ENCODE measurements at places on chromosomes 6 and 20.

DNA sequence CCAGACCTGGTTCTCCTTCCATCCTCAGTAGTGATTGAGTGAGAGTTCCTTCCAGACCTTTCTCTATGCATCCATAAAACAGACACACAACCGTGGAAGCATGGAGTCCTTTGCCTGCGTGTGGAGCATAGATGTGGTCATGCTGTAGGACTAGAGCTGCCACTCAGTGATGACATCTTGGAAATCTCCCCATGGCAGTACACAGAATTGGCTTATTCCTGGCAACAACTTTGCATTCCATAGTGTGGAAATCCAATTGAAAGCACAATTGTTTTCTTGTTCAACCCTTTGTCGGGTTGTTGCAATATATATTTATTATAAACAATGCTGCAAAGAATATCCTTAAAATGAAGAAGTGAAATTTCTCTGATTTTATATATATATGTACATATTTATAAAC lies 547.8 kb downstream of the CDH26 start:
- DNase-seq = no peak

GRCh38 chr6:130368576-130368975 lies 2.8 kb downstream of the TMEM200A start:
- DNase-seq = no peak

- DNase-seq = no peak
Measured at GRCh38 chr20:11260611-11261010, 586.8 kb upstream of the JAG1 start.

DNA sequence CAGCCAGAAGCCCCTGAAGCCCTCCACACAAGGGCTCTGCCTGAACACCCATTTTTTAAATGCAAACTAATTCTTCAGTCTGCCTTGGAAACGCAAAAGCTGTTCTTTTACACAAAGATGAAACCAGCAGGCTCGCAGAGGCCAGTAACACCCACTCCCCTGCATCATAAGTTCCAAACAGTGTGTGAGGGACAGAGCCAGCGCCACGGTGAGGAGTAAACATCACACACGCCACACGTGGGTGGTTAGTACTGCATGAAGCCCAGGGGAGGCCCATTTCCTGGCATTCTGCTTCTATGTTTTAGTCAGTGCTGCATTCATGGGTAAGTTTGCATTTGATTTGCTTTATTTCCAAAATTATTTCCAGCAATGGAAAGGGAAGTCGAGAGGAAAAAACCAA lies 217.7 kb upstream of the RIN2 start:
- no peak for DNase-seq

DNA sequence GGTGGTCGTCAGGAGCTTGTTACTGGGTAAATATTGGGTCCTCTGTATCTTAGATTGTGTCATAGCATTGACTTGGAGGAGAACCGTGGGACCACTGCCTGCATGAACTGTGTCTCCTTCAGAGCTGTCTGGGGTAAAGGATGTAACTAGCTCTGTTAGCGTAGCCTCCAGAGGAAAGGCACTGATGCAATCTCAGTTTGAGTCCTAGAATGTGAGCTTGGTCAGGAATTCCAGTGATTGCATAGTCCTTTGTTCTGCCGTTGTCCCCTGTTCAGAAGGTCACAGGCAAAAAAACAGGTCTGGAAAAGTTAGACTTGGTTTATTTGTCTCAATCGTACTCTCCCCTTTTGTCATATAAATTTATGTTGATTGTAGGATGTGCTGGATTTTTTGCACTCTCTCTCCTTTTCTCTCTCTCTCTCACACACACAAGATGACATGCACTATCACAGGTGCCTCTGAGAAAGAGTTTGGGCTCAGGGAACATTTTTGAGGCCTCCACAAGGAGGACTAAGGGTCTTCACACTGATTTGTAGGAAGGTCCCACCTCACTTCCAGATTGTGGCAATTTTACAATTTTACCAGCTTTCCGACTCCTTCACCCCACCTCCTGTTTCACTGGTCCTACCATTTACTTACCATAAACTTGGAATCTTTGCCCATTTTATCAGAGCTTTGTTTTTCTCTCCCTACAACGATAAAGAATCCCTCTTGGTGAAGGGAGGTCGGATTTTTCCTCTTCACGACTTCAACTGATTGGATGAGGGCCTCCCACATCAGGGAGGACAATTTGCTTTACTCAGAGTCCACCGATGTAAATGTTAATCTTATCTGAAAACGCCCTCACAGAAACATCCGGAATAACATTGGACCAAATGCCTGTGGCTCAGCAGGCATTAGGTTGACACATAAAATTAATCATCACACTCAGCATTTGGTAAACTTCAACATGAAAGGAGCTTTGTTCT lies 7.0 kb upstream of the DACT2 start:
- DNase-seq = peak; percentile 83

GRCh38 chr6:3712827-3713665 lies 38.5 kb downstream of the PXDC1 start:
- no peak for DNase-seq

DNA sequence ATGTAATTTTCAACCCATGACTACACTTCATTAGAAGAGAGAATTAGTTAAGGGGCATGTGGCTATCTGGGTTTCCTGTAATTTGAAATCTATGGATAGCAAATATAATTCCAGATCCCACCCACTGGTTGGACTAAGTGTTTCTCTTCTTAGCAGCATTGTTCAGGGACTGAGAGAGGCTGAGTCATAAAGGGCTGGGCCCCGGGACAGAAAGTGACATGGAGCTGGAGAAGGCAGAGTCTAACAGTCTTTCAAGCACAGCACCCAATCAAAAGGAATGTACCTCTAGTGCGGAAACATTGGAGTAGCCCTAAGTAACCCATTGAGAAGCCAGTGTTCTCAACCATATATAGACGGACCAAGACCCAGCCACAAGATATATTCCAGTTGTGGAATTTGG lies 363.9 kb downstream of the DHX35 start:
- no peak for DNase-seq

DNA sequence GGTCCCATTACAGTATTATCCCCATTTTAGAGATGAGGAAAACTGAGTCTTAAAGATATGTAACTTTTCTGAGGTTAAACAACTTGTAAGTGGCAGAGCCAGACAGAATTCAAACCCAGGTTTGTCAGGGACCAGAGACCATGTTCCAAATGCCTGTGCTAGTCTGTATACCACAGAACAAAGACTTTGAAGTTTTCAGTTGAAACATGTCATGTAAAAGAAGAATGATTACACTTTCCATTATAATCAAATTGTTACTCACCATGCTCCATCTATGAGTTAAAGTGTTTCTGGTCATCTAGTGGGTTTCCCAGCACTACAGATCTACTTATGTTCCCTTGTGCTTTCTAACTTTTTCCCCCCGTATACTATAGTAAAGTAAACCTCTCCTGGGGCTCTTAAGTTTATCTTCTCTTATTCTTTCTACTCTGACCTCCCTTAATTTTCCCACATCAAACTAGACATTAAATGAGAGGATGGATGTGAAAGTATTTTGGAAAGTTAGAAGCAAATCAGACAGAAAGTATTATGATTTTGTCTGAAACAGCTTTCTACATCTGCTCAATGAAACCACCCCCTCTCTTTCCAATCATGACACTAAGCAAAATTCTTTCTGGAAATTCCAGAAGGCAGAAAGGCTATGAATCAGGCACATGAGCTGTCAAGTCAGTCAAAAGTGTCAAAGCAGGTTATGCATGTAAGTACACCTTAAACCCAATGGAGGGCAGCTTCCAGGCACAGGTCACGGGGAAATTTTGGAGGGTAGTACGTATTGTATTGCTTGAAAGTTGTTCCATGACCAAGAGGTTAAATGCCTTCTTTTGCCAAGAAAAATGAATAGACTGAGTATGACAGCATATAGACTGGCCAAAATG lies 132.7 kb upstream of the MAP3K7 start:
- no peak for DNase-seq

GRCh38 chr6:169896826-169897456 lies 145.5 kb downstream of the ERMARD start:
- no peak for DNase-seq

- DNase-seq = peak; percentile 30
Measured at GRCh38 chr6:30810813-30811339, 66.5 kb upstream of the IER3 start.

DNA sequence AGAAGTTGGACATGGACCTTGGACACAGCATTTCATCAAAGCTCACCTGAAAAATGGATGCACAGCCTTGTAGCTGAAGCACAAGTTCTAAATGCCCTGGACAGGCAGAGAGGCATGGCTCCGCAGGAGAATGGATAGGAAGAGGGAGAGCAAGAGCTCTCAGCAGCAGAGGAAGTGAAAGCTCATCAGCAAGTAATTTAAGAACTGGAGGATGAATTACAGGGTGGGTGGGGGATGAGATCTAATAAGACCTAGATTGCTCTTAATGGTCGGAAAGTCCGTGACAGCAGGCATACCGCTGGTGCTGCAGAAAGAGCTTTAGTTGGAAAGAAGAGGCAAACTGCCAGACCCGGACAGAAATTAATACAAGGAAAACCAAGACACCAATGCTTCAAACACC lies 37.3 kb upstream of the SAYSD1 start:
- no peak for DNase-seq

Data from Caki2 (cell line).